AG08396 (cell line): ENCODE measurements at places on chromosomes 4 and X.

GRCh38 chr4:157151711-157152110, 68.8 kb upstream of the GRIA2 start:
- no peak for DNase-seq

DNA sequence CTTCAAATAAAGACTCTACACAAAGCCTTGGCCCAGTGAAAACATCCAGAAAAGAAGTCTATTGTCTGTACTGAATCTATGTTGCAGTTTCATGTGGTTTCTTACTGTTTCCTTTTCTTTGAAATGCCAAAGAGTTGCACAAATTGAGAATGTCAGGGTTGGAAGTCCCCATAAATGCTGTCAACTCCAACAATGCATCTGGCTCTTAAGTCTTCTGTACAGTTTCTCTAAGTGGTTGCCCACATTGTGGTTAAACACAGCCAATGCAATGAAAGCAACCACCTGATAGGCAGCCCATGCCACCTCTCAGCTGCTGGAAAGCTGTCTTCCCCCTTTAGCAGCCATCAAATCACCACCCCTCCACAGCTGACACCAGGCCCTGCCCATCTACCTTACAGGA, 67.2 kb upstream of the C1GALT1C1 start:
- no peak for DNase-seq

GRCh38 chr4:88093874-88094273, 64.6 kb downstream of the ABCG2 start:
- no peak for DNase-seq

- no peak for DNase-seq
Measured at GRCh38 chr4:27181693-27182092, 321.1 kb downstream of the STIM2 start.

- DNase-seq, result no peak
Measured at GRCh38 chr4:70371987-70372386, 10.9 kb upstream of the SMR3B start.

DNA sequence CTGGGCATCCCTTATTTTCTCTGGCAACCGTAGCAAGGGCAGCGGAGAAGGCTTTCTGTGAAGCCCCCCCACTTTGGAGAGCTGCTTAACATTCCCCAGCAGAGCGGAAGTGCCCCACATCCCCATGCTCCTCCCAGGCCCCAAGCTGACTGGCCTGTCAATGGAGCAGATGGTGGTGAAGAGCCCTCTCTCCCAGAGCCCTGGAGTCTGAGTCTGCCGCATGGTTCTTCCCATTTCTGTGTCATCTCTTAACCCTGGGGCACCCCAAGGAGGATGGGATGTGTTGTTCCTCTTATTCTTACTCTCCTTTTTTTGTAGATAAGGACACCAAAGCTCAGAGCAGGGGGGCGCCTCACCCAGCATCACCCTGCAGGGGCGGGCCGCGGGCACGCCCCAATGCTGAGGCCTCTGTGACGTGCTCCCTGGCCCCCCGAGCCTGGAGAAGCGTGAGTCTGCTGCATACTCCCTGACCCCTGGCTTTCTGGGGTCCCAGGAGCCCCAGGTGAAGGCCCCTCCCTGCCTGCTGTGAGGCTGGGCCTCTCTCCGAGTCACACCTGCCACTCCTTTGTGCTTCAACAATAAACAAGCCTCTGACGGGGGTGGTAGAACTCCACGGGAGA, 35.9 kb downstream of the ADRA2C start:
- no peak for DNase-seq

DNA sequence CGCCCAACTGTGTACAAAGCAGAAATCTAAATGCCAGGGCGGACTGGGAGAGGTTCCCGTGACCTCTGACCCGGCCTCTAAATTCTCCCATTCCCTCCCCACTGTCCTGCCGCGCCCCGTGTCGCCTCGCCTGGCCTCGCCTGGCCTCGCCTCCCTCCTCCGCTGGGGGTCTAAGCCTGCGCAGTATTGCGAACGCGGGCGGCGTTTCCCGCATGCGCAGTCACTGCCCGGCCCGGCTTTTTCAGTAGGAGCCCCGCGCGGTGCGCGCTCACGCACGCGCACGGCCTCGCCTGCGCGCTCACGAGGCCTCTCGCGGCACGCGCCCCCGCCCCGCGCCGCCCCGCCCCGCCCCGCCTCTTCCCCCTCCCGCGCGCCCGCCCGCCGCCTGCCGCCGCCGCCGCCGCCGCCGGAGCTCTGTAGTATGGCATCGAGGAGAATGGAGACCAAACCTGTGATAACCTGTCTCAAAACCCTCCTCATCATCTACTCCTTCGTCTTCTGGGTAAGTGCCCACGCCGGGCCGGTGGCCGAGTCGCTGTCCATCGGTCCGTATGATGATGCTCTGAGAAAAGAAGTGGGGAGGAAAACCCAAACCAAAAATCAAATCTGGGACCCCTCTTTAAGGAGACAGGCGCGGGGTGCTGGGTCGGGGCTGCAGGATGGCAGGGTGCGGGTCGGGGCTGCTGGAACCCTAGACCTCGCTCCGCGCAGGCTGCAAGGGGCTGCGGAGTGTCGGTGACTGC, at the start of gene TSPAN7:
Gene TSPAN7 (plus strand): TSS at position 417 of the 743 bp plus-strand sequence. CDS start 5 bp downstream, at position 422.
- DNase-seq, result peak; percentile 85

DNA sequence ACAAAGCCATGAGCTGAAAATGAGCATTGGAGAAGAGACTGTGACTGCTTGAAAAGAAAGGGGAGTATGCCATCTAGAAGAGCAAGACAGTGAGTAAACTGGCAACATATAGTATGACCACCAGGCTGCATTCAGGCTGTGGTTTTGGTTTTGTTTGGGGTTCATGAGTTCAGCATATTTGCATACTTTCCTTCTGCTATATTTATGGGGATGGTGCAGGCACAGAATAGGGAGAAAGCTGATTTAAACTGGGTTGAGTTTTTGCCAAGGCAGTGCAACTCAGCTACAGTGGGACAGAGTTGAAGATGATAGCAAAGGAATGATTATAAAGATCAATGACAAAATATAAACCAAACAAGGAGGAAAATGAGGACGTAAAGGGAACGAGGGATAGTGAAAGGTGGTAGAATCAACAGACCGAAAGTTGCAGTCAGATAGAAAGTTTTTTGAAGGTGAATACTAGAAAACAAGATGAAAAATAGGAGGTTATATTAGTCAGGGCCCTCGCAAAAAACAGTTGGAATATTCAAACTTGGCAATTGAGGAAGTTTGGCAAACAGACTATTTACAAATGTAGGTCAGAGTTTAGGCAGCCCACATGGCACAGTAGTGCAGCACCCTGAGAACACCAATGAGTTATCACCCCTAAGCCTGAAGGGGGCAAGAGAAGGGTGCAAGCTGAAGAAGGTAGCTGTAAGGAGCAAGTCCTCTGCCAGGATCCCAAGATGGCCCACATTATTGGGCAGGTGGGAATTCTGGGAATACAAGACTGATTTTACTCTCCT, 114.8 kb upstream of the MAP9 start:
- DNase-seq, result no peak
